MM.1S (cell line): ENCODE measurements at places on chromosomes 16 and 17.

DNA sequence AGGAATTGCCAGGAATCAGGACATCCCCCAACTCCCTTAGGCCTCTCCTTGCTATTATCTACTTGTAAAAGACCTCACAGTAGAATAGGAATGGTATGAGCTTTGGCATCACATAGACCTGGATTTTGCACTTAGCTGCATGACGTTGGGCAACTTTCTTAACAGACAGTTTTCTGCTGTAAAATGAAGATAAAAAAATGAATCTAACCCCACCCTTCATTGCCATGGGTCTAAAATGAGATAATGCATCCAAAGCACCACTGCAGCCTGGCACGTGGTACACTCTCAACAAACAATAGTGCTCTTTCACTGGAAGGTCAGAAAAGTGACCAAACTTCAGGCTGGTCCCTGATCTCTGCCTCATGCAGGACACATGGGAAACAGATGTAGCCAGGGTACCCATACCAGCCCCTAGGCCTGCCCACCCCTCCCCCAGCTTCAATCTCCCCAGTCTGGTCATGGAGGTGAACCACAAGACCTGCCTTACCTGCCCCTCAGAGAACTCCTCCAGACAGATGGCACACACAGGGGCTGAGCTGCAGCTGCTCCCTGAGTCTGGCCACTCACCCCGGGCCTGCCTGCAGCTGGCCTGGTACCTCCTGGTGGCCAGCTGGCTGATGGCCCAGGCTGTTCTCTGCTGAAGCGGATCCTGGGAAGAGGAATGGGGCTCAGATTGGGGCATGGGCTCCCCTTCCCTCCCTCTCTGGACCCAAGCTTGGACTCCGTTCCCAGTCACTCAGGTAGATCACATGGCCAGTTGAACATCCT is 8.5 kb upstream of the SUPT4H1 start:
- peaks cover under 1% of the 10 kb centered on the region; the same call in 1 of the 2 replicates for H3K4me1 ChIP-seq
- no peaks in the 10 kb centered on the region for H3K36me3 ChIP-seq
- no peak for DNase-seq
- no peak overlapping the region for H3K4me3 ChIP-seq
- no peak overlapping the region for H3K27ac ChIP-seq

GRCh38 chr17:77824780-77825280 is 133.7 kb upstream of the TNRC6C start:
- peaks cover 76% of the 10 kb centered on the region for H3K27me3 ChIP-seq
- no peaks in the 10 kb centered on the region for H3K4me1 ChIP-seq
- H3K36me3 ChIP-seq = no peaks in the 10 kb centered on the region
- H3K4me3 ChIP-seq = no peak overlapping the region

DNA sequence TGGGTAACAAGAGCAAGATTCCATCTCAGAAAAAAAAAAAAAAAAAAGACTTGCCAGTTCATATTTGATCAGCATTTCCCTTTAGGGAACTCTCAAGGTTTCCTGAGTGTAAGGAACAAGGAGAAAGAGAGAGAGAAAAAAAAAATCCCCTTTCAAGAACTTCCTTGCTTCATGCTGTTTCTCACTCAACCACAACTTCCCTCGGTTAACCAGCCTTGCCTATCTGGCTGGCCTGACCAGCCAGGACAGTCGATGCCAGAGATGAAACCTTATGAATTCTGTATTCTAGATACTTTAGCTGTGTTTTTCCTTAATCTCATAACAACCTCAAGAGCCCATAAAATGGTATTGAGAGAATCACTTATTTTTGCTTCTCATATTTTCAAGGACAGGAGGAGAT is 2.6 kb upstream of the N4BP1 start:
- peak overlapping the region; percentile 11 for H3K4me3 ChIP-seq
- H3K36me3 ChIP-seq = no peaks in the 10 kb centered on the region
- H3K27ac ChIP-seq = peak overlapping the region; percentile 66
- peaks cover 32% of the 10 kb centered on the region for H3K4me1 ChIP-seq

GRCh38 chr16:303760-304505 is 21.0 kb downstream of the PDIA2 start:
- H3K27ac ChIP-seq = no peak overlapping the region
- no peaks in the 10 kb centered on the region for H3K4me1 ChIP-seq
- H3K27me3 ChIP-seq = no peaks in the 10 kb centered on the region

GRCh38 chr17:46929413-46929812 is 6.5 kb downstream of the GOSR2 start:
- no peaks in the 10 kb centered on the region for H3K27me3 ChIP-seq
- H3K27ac ChIP-seq = no peak overlapping the region
- H3K4me1 ChIP-seq = peaks cover 18% of the 10 kb centered on the region; the same call in 1 of the 2 replicates
- DNase-seq = no peak

DNA sequence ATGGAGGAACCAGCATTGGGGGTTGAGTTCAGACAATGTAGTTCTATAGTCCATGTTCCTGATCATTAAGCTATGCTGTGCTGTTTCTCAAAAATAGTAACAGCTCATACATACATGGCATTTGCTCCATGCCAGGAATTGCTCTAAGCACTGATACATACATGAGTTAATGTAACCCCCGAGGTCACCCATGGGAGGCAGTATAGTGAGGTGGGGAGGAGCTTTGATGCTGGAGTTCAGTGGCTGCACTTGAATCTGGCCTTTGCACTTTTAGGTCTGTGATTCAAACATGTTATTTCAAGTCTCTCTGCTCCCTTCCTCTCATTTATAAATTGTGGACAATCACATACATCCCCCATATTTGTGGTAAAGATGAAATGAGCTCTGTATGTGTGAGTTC is 223.1 kb upstream of the WSB1 start:
- no peaks in the 10 kb centered on the region for H3K27me3 ChIP-seq
- H3K27ac ChIP-seq = no peak overlapping the region
- H3K4me3 ChIP-seq = no peak overlapping the region
- H3K4me1 ChIP-seq = no peaks in the 10 kb centered on the region

DNA sequence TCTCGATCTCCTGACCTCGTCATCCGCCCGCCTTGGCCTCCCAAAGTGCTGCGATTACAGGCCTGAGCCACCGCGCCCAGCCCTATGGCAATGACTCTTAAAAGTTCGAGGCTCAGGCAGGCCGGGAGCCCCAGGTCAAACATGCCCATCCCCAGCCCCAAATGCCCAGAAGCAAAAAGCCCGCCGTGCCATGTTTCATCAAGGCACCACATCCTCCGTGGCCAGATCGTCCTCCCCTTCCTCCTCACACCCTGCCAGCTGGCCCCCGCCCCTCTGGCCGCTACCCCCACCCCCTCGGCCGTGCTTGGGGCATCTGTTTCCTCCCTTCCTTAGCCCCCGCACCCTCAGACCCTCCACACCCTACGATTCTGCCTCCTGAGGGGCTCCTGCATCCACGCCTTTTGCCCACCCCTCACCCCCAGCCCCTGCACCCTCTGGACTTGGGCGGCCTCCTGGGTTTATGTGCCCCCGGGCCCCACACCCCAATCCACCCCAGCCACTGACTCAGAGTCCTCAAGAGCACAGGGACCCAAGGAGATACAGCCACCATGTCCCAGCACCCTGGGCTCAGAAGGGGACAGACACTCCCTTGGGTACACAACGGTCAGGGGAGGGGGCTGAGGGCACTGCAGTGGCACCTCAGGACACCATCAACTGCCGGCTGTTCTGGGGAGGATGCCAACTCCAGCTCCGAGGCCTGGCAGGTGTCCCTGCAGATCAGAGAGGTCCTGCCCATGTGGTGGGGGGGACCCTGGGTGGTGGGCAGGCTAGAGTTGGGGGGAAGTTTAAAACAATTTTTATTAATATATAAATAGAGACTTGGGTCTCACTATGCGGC is 7.1 kb downstream of the CTRB1 start:
- no peak for DNase-seq
- no peaks in the 10 kb centered on the region; the same call in 1 of the 2 replicates for H3K27me3 ChIP-seq
- no peaks in the 10 kb centered on the region for H3K36me3 ChIP-seq
- H3K4me1 ChIP-seq = no peaks in the 10 kb centered on the region
- no peak overlapping the region for H3K27ac ChIP-seq

DNA sequence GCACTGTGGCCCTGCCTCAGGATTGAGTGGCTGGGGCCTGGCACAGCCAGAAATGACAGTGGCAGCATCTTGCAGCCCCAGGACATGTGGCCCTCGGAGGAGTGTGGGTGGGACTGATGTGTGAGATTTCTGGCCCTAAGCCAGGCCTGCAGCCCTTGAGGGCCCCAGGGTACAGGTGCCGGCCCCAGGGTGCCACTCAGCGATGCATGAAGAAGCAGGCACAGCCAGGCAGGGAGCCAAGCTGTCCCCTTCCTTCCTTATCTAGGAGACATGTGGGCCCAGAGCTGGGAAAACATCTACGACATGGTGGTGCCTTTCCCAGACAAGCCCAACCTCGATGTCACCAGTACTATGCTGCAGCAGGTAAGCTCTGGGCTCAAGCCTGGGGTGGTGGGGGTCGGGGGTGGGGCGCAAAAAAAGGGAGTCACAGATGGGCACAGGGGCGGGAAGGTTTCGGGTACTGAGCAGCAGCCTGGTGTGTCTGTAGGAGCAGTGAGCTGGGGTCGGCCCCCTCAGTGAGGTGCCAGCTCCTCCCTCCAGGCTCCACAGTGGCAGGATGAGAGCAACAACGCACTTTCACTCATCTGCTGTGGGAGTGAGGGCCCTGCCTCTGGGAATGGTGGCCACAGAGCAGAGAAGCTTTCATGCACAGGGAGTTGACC is 4.1 kb downstream of the ACE start:
- no peak overlapping the region for H3K27ac ChIP-seq
- H3K4me3 ChIP-seq = no peak overlapping the region
- DNase-seq = no peak
- H3K27me3 ChIP-seq = peaks cover 84% of the 10 kb centered on the region

GRCh38 chr16:3654249-3654991 is at the start of gene DNASE1:
Gene DNASE1, plus strand, starts transcription at chr16:3654691. Its CDS starts 683 bp downstream, at chr16:3655374.
- no peaks in the 10 kb centered on the region for H3K27me3 ChIP-seq
- H3K4me3 ChIP-seq = no peak within 1 kb of the TSS
- no peaks in the 10 kb centered on the region for H3K4me1 ChIP-seq

DNA sequence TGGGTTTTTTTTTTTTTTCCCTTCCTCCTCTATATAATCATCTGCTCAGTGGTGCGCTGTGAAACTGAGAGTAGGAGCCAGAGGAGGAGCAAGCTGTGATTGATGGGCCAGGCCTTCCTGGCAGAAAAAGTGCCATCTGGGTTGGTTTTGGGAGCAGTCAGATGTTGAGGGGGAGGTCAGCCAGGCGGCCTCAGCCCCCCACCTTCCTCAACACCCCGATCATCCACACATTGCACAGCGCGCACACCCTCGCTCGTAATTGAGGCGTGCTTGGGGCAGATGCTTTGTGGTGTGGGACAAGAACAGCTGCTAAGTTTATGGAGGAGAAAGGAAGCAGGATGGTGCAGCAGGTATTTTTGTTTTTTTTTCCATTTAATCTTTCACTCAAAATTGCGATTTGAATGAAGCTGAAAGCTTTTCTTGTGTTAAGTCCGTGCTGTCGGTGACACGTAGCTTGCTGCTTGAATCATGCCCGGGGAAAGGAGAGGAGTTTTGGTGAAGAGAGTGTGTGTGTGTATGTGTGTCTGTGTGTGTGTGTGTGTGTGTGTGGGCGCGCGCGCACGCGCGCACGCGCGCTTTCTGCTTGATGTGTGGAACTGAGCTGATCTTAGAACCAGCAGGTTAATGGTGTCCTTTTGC is 177.4 kb downstream of the RBFOX1 start:
- no peak overlapping the region for H3K4me3 ChIP-seq
- no peaks in the 10 kb centered on the region for H3K36me3 ChIP-seq
- no peaks in the 10 kb centered on the region for H3K4me1 ChIP-seq
- H3K27ac ChIP-seq = no peak overlapping the region
- no peaks in the 10 kb centered on the region for H3K27me3 ChIP-seq
- DNase-seq = no peak

- DNase-seq = no peak
- no peaks in the 10 kb centered on the region for H3K36me3 ChIP-seq
- no peak overlapping the region for H3K4me3 ChIP-seq
- H3K27ac ChIP-seq = no peak overlapping the region
Measured at GRCh38 chr17:34201767-34202166, 53.3 kb upstream of the CCL2 start.

- no peak overlapping the region for H3K27ac ChIP-seq
- H3K27me3 ChIP-seq = no peaks in the 10 kb centered on the region
- DNase-seq = no peak
Measured at GRCh38 chr16:30351586-30352419, 3.3 kb downstream of the CD2BP2 start.

GRCh38 chr17:68179236-68179925 is 68.5 kb upstream of the AMZ2 start:
- H3K4me3 ChIP-seq = no peak overlapping the region
- H3K36me3 ChIP-seq = no peaks in the 10 kb centered on the region
- H3K4me1 ChIP-seq = peaks cover 5% of the 10 kb centered on the region; the same call in 1 of the 2 replicates
- no peak for DNase-seq

DNA sequence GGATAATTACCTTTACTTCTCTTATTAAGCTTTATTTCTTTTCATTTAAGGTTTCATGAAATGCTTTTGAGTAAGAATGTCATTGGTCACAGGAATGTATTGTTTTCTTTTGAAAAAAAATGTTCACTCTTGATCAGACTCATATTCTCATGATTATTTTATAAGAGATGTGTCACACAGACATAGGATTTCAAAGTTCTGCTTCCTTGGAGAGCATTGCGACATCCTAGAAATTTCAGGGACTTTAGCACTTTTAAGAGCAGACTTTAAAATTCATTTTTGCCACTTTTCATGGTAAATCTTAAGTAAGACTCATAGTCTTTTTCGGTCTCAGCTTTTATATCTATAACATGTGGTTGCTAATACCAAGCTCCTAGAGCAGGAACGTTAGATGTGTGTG is 314.7 kb downstream of the CDH8 start:
- no peaks in the 10 kb centered on the region for H3K4me1 ChIP-seq
- no peak overlapping the region for H3K27ac ChIP-seq
- H3K36me3 ChIP-seq = no peaks in the 10 kb centered on the region
- no peak overlapping the region for H3K4me3 ChIP-seq

DNA sequence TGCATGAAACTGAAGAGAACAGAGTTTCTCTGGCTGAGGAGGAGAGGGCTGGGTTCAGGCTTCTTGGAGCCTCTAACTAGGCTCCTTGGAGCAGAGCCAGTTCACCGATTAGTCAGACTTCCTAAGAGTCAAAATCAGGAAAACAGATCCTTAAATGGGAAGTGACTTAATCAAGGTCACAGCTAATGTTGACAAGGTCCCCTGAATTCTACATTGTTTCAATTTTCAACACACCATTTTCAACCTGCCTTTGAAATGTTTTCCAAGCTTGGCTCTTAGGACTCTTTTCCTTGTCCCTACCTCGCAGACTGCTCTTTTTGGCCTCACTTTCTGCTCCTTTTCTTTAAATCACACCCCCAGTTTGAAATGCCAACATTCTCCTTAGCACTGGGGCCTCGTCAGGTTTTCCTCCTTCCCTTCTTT is 16.3 kb downstream of the MYL4 start:
- H3K36me3 ChIP-seq = no peaks in the 10 kb centered on the region
- no peak for DNase-seq
- H3K4me1 ChIP-seq = peaks cover 4% of the 10 kb centered on the region
- H3K4me3 ChIP-seq = no peak overlapping the region
- no peaks in the 10 kb centered on the region for H3K27me3 ChIP-seq
- H3K27ac ChIP-seq = no peak overlapping the region
